IPS DF 6.9 (cell line): ENCODE measurements at places on chromosomes 1 and 21.

- no peaks in the 10 kb centered on the region for H3K27me3 ChIP-seq
- no peaks in the 10 kb centered on the region; the same call in 1 of the 2 replicates for H3K4me1 ChIP-seq
- no peak for DNase-seq
These were observed 161.6 kb upstream of the PTBP2 start for GRCh38 chr1:96559707-96560596.

DNA sequence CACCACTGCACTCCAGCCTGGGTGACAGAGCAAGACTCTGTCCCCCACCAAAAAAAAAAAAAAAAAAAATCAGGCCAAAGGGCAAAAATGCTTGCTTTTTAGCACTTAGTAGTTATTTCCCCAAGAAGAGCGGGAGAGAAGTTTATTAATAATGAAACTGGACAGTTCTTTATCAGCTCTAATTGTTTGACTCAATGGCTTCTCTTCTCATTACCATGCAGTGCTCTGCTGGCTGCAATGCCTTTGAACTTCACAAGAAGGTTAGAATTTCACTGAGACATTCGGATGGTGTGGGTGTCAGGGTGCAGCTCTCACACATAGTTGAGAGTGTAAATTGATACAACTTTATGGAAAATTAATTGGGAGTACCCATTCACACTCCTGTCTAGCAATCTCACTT, 63.7 kb downstream of the EDARADD start:
- H3K27me3 ChIP-seq: no peaks in the 10 kb centered on the region
- no peak overlapping the region for H3K27ac ChIP-seq
- no peaks in the 10 kb centered on the region for H3K4me1 ChIP-seq
- DNase-seq: no peak
- no peak overlapping the region for H3K4me3 ChIP-seq

DNA sequence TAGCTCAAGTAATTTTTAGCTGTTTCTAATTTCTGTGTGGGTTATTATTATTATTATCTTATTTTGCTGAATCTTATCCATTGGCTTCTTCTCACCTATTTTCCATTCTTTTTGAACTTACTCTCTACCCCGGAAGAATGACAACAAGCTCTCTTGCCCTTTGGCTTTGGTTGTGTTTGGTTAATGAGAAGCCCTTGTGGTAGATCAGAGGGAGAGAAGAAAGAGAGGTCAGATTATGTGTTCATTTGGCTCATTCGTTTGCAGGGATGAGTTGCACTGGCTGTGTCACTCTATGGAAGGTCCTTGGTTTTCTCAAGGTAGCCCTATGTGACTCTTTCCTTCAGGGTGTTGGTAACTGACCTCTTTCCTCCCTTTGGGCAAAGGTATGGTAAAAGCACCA, 391.9 kb downstream of the LMO4 start:
- H3K27me3 ChIP-seq: no peaks in the 10 kb centered on the region
- no peak overlapping the region for H3K27ac ChIP-seq
- DNase-seq: no peak

- H3K36me3 ChIP-seq: no peaks in the 10 kb centered on the region
- no peak overlapping the region for H3K4me3 ChIP-seq
- no peak overlapping the region for H3K27ac ChIP-seq
- H3K4me1 ChIP-seq: no peaks in the 10 kb centered on the region; the same call in 1 of the 2 replicates
- DNase-seq: no peak
These were observed 23.3 kb downstream of the TTC34 start for GRCh38 chr1:2778220-2778592.

DNA sequence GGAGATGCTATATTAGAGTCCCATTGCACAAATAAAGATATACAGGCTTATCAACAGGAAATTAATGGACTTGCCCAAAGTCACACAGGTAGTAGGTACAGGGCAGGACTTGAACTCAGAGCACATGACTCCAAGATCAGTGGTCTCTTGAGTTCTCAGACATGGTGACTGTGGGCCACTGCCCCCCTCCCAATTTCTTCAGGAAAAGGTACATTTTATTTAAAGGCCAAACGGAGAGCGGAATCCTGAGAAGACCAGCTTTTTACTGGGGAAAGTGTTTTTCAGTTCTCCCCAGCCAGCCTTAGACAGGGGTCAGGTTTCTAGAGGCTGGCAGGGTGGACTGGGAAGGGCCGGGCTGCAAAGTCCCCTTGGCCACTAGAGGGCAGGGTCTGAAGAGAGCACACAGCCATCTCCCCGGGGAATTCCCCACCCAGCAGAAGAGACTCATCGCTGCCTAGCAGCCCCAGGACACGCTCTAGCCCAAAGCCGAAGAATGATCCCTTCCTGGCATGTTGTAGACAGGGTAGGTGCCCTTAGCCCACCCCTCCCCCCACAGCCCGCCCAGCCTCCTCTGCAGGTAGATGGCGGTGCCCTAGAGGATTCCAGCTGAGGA, 29.7 kb downstream of the ACP6 start:
- DNase-seq: peak; percentile 70
- no peak overlapping the region for H3K27ac ChIP-seq
- 0 out of 2 replicates have a peak, but pooled peaks cover 1% of the 10 kb centered on the region for H3K4me1 ChIP-seq

DNA sequence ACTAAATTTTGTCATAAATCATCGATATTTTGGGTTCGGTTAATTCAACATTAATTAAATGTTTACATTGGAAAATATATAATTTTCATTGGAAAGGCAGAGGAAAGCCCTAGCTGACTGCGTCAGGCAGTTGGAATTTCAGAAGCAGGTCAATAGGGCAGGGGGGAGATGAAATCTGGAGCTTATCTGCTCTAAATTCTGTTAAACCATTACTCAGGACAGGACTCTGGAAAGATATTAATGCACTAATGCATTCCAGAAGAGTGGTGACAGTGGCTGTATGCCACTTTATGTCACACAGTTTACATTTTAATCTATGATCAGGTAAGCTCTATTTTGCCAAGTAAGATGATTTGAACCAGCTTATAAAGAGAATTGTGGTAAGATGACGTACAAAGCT, 153.0 kb upstream of the B3GALT2 start:
- no peak overlapping the region for H3K27ac ChIP-seq
- no peaks in the 10 kb centered on the region for H3K36me3 ChIP-seq
- H3K27me3 ChIP-seq: no peaks in the 10 kb centered on the region
- no peak for DNase-seq
- H3K4me3 ChIP-seq: no peak overlapping the region

- H3K36me3 ChIP-seq: no peaks in the 10 kb centered on the region
- no peaks in the 10 kb centered on the region for H3K4me1 ChIP-seq
- no peak for DNase-seq
- no peaks in the 10 kb centered on the region for H3K27me3 ChIP-seq
- no peak overlapping the region for H3K27ac ChIP-seq
These were observed 98.3 kb upstream of the FGGY start for GRCh38 chr1:59198564-59198963.

DNA sequence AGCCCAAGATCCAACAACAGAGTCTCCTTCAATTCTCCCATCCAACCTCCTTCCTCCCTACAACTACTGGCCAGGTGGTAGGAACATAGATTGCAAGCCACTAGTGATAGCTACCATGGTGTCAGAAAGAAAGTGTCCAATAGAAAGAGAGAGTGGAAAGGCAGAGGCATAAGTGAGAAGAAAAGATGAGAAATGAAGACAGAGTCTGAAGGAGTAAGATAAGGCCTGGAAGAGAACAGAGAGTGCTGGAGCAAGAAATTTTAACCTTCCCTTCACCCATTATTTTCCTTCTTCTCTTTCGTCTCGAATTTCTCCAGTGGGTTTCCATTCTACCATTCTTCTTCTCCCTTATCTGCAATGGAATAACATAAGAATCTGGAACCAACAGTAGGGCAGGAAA, 57.9 kb downstream of the CDC42BPA start:
- no peaks in the 10 kb centered on the region for H3K36me3 ChIP-seq
- no peaks in the 10 kb centered on the region; the same call in 1 of the 2 replicates for H3K4me1 ChIP-seq
- no peak overlapping the region for H3K27ac ChIP-seq

- H3K27me3 ChIP-seq: no peaks in the 10 kb centered on the region
- H3K4me1 ChIP-seq: no peaks in the 10 kb centered on the region
- no peak overlapping the region for H3K4me3 ChIP-seq
These were observed 18.1 kb upstream of the PSMA5 start for GRCh38 chr1:109444346-109444745.

GRCh38 chr21:14557413-14557812, 11.3 kb upstream of the SAMSN1 start:
- no peaks in the 10 kb centered on the region for H3K4me1 ChIP-seq
- H3K27me3 ChIP-seq: no peaks in the 10 kb centered on the region
- H3K36me3 ChIP-seq: no peaks in the 10 kb centered on the region
- H3K27ac ChIP-seq: no peak overlapping the region

- no peaks in the 10 kb centered on the region for H3K4me1 ChIP-seq
- no peak overlapping the region for H3K27ac ChIP-seq
- peaks cover 2% of the 10 kb centered on the region; the same call in 1 of the 2 replicates for H3K36me3 ChIP-seq
- no peak for DNase-seq
- no peaks in the 10 kb centered on the region for H3K27me3 ChIP-seq
- H3K4me3 ChIP-seq: no peak overlapping the region
These were observed 61.5 kb downstream of the PACC1 start for GRCh38 chr1:212353181-212353580.

GRCh38 chr1:204420039-204421004, 8.7 kb upstream of the PPP1R15B start:
- peaks cover 3% of the 10 kb centered on the region for H3K4me1 ChIP-seq
- H3K4me3 ChIP-seq: no peak overlapping the region
- peaks cover 4% of the 10 kb centered on the region; the same call in 1 of the 2 replicates for H3K36me3 ChIP-seq
- H3K27ac ChIP-seq: no peak overlapping the region

DNA sequence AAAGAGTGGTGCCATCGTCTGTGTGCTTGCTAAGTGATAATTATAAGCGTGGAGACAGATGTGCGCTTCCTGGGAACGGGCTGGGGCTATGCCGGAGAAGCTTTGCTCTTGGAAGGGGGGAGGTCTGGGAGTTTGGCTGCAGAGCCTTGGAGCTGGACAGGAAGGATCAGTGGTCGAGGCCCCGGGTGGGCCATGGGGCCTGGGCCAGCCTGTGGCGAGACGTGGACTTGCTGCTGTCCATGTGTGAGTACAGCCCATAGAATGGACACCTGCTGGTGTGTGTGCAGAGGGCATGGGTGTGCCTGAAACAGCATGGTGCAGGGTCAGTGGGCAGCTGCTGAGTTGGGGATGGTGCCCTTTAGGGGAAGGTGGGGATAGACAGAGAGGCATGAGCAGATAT, 121.3 kb downstream of the PCBP3 start:
- H3K4me3 ChIP-seq: no peak overlapping the region
- no peak overlapping the region for H3K27ac ChIP-seq
- H3K27me3 ChIP-seq: no peaks in the 10 kb centered on the region

DNA sequence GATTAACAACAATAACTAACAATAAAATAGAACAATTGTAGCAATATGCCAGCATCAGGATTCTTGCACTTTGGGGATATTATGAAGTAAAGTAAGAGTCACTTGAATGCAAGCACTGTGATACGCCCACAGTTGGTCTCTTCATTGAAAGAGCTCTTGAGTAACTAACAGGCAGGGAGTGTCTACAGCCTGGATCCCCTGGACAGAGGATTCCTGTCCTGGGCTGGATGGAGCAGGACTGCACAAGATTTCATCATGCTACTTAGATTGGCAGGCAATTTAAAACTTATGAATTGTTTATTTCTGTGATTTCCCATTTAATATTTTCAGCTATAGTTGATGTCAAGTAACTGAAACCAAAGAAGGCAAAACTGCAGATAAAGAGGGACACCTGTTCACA, 13.7 kb upstream of the KRTAP19-5 start:
- H3K27ac ChIP-seq: no peak overlapping the region
- H3K27me3 ChIP-seq: no peaks in the 10 kb centered on the region
- no peak overlapping the region for H3K4me3 ChIP-seq
- no peaks in the 10 kb centered on the region for H3K4me1 ChIP-seq
- no peaks in the 10 kb centered on the region for H3K36me3 ChIP-seq
- no peak for DNase-seq

- no peak for DNase-seq
- H3K4me3 ChIP-seq: no peak overlapping the region
- H3K27ac ChIP-seq: no peak overlapping the region
- no peaks in the 10 kb centered on the region for H3K27me3 ChIP-seq
- H3K36me3 ChIP-seq: no peaks in the 10 kb centered on the region
- H3K4me1 ChIP-seq: peaks cover 7% of the 10 kb centered on the region; the same call in 1 of the 2 replicates
These were observed 72.3 kb downstream of the GALNT2 start for GRCh38 chr1:230139315-230139714.

- H3K4me3 ChIP-seq: peak within 1 kb of the TSS; percentile 51
- H3K4me1 ChIP-seq: no peaks in the 10 kb centered on the region; the same call in 1 of the 2 replicates
- no peak within 1 kb of the TSS for H3K27ac ChIP-seq
- peaks cover 21% of the 10 kb centered on the region for H3K27me3 ChIP-seq
- H3K36me3 ChIP-seq: no peaks in the 10 kb centered on the region
These were observed at the start of gene HTR6 for GRCh38 chr1:19664453-19665185. TSS of gene HTR6 (plus strand) at chr1:19664875. CDS start at chr1:19665754, 879 bp downstream.

DNA sequence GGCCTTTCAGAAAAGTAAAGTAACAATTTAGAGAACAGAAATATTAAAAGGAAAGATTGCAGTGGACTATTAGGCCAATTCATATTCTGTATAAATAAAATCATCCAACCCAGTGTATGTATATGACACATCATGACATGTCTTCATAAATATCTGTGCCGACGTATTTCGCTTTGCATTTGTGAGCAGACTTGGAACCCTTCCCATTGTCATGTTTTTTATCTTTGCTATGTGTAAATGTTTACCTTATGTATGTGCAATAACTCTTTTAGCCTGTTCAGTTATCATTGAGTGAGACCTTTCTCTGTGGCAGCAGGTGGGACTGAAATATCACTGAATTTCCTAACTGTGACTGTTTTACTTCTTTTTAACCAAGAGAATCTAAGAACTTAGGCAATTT, 58.0 kb upstream of the FAM3B start:
- H3K4me3 ChIP-seq: no peak overlapping the region
- no peak overlapping the region for H3K27ac ChIP-seq
- H3K4me1 ChIP-seq: no peaks in the 10 kb centered on the region
- no peaks in the 10 kb centered on the region for H3K36me3 ChIP-seq

- no peak overlapping the region for H3K27ac ChIP-seq
- no peak overlapping the region for H3K4me3 ChIP-seq
- H3K36me3 ChIP-seq: no peaks in the 10 kb centered on the region
- DNase-seq: no peak
These were observed 96.9 kb downstream of the NEK7 start for GRCh38 chr1:198253668-198254067.

DNA sequence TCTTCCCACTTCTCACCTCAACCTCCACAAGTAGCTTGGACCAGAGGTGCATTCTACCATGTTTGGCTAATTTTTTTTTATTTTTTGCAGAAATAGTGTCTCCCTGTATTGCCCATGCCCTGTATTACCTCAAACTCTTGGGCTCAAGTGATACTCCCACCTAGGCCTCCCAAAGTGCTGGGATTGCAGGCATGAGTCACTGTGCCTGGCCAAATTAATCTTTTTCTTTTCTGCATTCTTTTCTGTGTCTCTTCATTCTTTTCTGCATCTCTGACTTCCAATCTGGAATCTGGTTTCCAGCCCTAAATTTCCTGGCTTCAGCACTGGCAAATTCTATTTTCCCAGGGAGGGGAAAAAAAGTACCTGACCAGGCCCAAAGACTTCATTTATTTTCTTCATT, 31.2 kb upstream of the TACSTD2 start:
- no peak for DNase-seq
- H3K27ac ChIP-seq: no peak overlapping the region
- H3K4me1 ChIP-seq: no peaks in the 10 kb centered on the region
- no peaks in the 10 kb centered on the region for H3K36me3 ChIP-seq
- H3K4me3 ChIP-seq: no peak overlapping the region

- H3K4me1 ChIP-seq: peaks cover 3% of the 10 kb centered on the region; the same call in 1 of the 2 replicates
- peaks cover 37% of the 10 kb centered on the region for H3K36me3 ChIP-seq
- H3K27me3 ChIP-seq: no peaks in the 10 kb centered on the region
- no peak overlapping the region for H3K27ac ChIP-seq
These were observed 7.2 kb downstream of the ADPRS start for GRCh38 chr1:36095760-36096405.
